Tibial nerve (tissue), 4 donors: ENCODE measurements at places on chromosomes 5 and 9.
A peak's percentile ranks its signal among the peaks of the same experiment; 100 is the strongest.

DNA sequence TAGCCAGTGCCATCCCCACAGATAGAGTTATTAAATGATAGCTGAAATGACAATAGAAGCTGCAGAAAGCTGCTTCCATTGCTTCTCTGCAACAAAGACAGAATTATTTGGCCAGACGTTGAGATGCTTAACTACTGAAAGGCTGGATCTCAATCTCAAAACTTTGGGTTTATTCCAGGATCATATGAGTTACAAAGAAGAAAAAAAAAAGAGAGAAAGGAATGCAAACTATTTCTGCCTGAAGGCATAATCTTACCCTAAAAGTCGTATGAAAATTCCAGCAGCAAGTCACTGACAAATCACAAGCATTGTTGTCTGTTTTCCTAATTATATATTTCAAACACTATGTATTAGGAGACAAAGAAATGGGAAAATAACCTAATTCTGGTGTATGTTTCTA, 12.8 kb upstream of the TYRP1 start:
- no peaks in the 10 kb centered on the region for H3K27me3 ChIP-seq
- no peak overlapping the region for H3K4me3 ChIP-seq
- no peak for DNase-seq

DNA sequence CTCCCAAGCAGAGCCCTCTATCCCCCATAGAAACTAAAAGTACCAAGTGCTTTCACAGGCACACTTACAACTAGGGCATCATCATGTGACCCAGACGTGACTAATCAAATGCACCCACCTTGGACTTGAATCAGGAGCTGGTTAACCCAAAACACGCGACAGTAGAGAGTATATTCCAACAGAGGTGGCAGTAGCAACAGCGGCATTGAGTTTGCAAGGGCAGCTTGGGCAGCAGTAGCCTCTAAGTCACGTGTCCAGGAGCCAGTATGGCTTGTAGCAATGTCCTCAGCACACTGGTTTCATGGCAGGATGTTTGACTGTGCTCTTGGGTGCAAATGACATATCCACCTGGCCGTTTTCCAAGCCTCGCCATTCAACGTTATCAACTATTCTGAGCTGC, 73.4 kb upstream of the DNAH5 start:
- H3K27me3 ChIP-seq: no peaks in the 10 kb centered on the region
- no peaks in the 10 kb centered on the region for H3K4me1 ChIP-seq
- no peak for DNase-seq
- H3K36me3 ChIP-seq: no peaks in the 10 kb centered on the region
- no peak overlapping the region for H3K4me3 ChIP-seq
- no peak overlapping the region for H3K27ac ChIP-seq

DNA sequence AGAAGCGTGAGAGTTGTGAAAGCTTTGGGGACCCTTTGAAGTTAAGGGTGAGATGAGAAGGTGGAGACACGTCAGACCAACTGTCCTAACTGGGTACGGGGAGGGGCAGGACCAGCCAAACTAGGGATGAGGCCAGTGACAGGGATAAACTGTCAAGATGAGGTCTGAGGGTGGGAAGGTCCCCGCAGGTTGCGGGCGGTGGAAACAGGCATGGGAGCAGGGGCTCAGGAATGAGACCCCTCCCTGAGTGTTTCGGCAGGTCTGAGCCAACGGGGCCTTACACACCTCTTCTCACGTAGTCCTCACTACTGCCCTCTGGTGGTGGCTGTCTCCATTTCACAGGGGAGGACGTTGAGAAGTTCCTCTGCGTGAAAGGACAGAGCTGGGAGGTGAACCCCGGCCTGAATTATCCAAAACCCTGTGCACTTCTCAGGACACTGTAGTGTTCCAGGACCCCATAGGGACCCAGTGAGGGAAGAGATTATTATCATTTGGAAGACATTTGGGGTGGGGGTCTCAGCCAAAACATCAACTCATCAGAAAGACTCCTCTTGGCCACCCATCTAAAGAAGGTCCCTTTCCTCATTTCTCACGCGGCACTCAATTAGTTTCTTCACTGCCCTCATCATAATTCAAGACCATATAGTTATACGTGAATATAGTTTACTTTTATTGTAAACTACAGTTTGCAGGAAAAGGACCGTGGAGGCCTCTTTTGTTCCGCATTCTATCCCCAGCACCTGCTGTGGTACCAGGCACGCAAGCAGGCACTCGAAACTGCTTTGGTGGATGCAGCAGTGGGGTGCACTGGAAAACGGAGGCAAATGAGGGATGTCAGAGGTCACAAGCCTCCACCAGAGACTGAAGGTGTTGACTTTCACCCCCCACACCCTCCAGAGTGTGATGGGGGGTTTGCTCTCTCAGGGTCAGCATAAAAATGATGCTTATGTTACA, 21.7 kb upstream of the NANS start:
- no peaks in the 10 kb centered on the region for H3K36me3 ChIP-seq
- H3K27me3 ChIP-seq: no peaks in the 10 kb centered on the region
- H3K4me1 ChIP-seq: no peaks in the 10 kb centered on the region
- H3K4me3 ChIP-seq: no peak overlapping the region
- H3K27ac ChIP-seq: no peak overlapping the region

GRCh38 chr9:112866662-112867274, 23.9 kb downstream of the SLC46A2 start:
- H3K4me1 ChIP-seq: no peaks in the 10 kb centered on the region
- H3K36me3 ChIP-seq: no peaks in the 10 kb centered on the region
- H3K4me3 ChIP-seq: no peak overlapping the region
- H3K27ac ChIP-seq: no peak overlapping the region
- no peaks in the 10 kb centered on the region for H3K27me3 ChIP-seq

DNA sequence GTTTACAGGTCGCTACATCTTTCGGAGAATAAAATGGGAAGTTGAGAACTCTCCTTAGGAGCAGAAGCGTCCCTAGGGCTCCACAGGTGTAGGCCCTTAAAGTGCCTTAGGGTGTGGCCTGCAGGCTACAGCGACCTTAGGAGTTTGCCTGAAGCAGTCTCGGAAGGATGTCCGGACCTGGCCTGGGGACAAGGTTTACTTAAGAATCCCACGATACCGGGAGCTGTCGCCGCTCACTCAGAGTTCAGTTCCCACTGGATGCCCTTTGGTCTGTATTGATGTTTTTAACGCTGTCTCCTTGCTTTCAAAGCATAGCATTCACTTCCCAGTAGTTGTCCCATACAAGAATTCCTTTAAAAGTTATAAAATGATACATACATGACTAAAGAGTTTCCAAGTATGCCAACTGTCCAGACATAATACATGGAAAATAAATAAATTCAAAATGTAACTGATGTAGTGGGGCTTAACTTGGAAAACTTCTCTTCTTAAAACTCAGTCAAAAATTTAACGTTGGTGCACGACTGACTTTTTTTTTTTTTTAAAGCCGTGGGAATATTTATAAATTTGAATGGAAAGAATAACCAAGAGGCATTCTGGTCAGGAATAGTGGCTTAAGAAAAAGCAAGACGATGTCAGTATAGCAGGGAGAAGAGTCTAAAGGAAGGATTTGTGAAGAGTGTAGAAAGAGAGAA, 848 bp downstream of the RAD50 start:
- H3K27me3 ChIP-seq: no peaks in the 10 kb centered on the region
- peaks cover 11% of the 10 kb centered on the region for H3K4me1 ChIP-seq
- peak overlapping the region; percentile 78 for H3K4me3 ChIP-seq
- no peak for DNase-seq
- H3K36me3 ChIP-seq: no peaks in the 10 kb centered on the region

GRCh38 chr9:75447281-75447680, 359.0 kb downstream of the OSTF1 start:
- peak overlapping the region; percentile 57 for H3K27ac ChIP-seq
- no peaks in the 10 kb centered on the region for H3K27me3 ChIP-seq
- no peak overlapping the region for H3K4me3 ChIP-seq
- no peak for DNase-seq
- no peaks in the 10 kb centered on the region for H3K36me3 ChIP-seq

DNA sequence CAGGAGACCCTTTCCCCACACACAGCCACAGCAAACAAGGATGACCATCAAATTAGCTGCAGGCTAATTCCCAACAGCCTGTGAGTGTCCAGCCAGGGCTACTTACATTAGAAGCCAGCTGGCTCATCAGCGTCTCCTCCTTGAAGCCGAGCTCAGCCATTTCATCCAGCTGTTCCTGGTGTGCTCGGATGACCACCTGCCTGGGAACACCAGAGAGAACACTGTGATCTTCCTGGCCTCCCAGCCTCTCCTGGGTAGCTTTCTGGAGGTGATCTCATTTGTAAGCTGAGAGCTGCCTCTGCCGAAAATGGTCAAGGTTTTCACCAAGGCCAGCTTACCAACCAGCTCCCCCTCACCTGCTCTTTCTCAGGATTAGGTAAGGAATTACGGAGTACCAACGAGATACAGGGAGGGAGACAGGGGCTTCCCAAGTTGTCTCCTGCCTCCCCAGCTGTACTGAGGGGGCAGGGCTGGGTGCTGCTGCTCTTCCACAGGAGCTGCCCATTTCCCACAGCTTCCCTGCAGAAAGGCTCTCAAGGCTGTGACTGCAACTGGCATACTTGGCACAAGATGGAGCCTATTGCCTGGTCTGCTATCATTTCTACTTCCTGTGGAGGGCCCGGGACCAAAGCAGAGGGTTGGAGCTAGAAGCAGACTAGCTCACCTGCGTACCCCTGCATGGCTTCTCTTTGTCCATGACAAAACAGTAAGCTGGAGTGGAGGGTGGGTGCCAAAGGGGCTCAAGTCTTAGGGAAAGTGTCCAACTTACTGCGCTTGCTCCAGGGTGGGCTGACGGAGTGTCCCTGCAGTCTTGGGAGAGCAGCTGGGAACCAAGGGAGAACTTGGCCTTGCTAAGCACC, 73.9 kb downstream of the KIF24 start:
- no peak for DNase-seq
- no peaks in the 10 kb centered on the region for H3K4me1 ChIP-seq
- H3K4me3 ChIP-seq: no peak overlapping the region
- H3K36me3 ChIP-seq: no peaks in the 10 kb centered on the region
- no peaks in the 10 kb centered on the region for H3K27me3 ChIP-seq

- no peaks in the 10 kb centered on the region for H3K27me3 ChIP-seq
- H3K27ac ChIP-seq: no peak overlapping the region
- no peaks in the 10 kb centered on the region for H3K4me1 ChIP-seq
- H3K4me3 ChIP-seq: no peak overlapping the region
- no peaks in the 10 kb centered on the region for H3K36me3 ChIP-seq
- DNase-seq: no peak
Observed at GRCh38 chr5:75985077-75985476, 98.1 kb upstream of the SV2C start.

DNA sequence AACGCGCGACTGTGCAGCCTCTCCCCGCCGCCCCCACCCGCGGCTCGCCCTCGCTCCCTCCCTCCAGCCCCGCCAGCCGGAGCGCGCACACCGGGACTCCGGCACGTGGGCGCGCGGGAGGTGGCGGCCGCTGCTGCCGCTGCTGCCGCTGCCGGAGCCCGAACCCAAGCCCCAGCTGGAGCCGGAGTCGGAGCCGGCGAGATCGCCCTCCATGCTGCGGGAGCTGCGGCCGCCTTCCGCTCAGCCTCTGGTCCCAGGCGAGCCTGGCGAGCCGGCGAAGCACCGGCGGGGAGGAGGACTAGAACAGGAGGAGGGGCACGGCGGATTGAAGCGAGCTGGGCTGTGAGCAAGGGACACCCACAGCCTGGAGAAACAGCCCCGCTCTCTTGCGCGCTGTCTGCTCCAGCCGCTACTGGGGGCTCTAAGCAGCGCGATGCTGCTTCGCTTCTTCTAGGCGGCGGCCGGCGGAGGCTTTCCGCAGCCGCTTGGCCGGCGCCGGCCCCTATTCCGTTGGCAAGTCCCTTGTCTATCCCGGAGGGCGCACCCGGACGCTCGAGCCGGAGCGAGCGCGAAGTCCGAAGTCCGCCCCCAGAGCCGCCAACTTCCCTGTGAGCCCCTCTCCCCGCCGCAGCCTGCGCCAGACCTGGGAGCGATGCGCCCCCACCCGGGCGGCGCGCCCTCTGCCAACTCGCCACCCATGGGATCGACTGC, 598.7 kb upstream of the SGCD start:
- H3K27ac ChIP-seq: no peak overlapping the region
- no peaks in the 10 kb centered on the region for H3K36me3 ChIP-seq
- DNase-seq: peak; percentile 16
- peaks cover 43% of the 10 kb centered on the region for H3K27me3 ChIP-seq

DNA sequence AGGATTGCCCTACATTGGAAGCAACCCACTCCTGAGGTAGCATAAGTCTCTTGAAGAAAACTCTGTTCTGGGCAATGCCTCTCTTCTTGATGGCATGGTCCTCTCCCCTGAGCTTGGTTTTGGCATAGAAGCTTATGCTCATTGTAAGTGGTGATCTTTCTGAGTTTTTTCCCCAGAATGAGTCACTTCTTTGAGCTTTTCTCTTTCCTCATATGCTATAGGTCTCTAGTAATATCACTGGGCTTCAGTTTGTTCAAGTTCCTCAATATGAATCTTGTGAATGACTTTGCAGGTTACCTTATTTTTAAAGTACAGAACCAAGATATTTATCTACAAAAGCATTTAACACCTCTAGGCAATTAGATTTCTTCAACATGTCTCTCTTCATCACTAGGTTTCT, 76.5 kb upstream of the ATG10 start:
- H3K27me3 ChIP-seq: no peaks in the 10 kb centered on the region
- H3K4me1 ChIP-seq: no peaks in the 10 kb centered on the region
- no peaks in the 10 kb centered on the region for H3K36me3 ChIP-seq
